ENCODE measurements at places on chromosomes 2 and 18. TPM values are rescaled to one million over a fixed set of nuclear protein-coding genes. Genes with fewer than 3 reads are reported as not detected.

GRCh38 chr2:105822186-105822585 is 77.5 kb downstream of the NCK2 start:
- H3K27me3 ChIP-seq: no peaks in the 10 kb centered on the region
- no peak for DNase-seq
- peaks cover 25% of the 10 kb centered on the region for H3K4me1 ChIP-seq
- H3K36me3 ChIP-seq: peaks cover 2% of the 10 kb centered on the region
- no peak overlapping the region for H3K4me3 ChIP-seq

GRCh38 chr2:136362676-136363390 is 244.9 kb upstream of the CXCR4 start:
- H3K27me3 ChIP-seq: no peaks in the 10 kb centered on the region
- no peak for DNase-seq
- no peaks in the 10 kb centered on the region for H3K36me3 ChIP-seq
- H3K4me1 ChIP-seq: no peaks in the 10 kb centered on the region
- H3K27ac ChIP-seq: no peak overlapping the region

GRCh38 chr2:188580738-188581137 is 289.1 kb downstream of the GULP1 start:
- no peak overlapping the region for H3K27ac ChIP-seq
- no peak overlapping the region for H3K4me3 ChIP-seq
- H3K4me1 ChIP-seq: no peaks in the 10 kb centered on the region
- no peaks in the 10 kb centered on the region for H3K36me3 ChIP-seq

Gene CPLX4
- total RNA-seq: not detected

Gene ONECUT2
- total RNA-seq: 1.7 TPM

GRCh38 chr2:86398500-86399474 is 42.4 kb upstream of the KDM3A start:
- H3K27ac ChIP-seq: no peak overlapping the region
- H3K36me3 ChIP-seq: no peaks in the 10 kb centered on the region
- no peaks in the 10 kb centered on the region for H3K27me3 ChIP-seq
- no peak for DNase-seq
- H3K4me3 ChIP-seq: no peak overlapping the region

Gene SCYGR4
- total RNA-seq: not detected

- no peak overlapping the region for H3K27ac ChIP-seq
- DNase-seq: no peak
- H3K27me3 ChIP-seq: peaks cover 9% of the 10 kb centered on the region
- H3K36me3 ChIP-seq: no peaks in the 10 kb centered on the region
Observed at GRCh38 chr2:68391099-68391498, 26.0 kb downstream of the PLEK start.

DNA sequence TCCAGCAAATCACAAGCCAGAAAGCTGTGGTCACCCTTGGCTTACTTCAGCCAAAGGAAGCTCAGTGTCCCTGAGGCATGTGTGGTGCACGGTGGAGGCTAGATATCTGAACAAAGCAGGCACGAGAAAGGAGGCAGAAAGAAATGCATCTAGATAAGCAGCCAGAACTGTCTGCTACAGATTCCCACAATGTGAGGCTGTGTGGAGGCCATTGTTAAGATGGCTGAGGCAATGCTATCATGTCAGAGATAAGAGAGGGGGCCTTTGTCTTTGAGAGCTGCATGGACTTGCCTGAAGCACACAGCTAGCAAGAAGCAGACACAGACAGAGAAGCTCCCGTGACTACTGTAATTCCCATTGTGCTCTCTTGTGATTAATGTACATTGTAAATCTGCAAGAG is 110.5 kb upstream of the LYPD6 start:
- H3K4me1 ChIP-seq: peaks cover 10% of the 10 kb centered on the region
- H3K27me3 ChIP-seq: peaks cover 6% of the 10 kb centered on the region
- H3K27ac ChIP-seq: no peak overlapping the region
- H3K36me3 ChIP-seq: no peaks in the 10 kb centered on the region

Data from hepatocyte (in vitro differentiated cells).